ENCODE measurements at places on chromosomes 16 and 17.

GRCh38 chr16:46997844-46998243 is 24.4 kb upstream of the DNAJA2 start:
- no peak for DNase-seq

DNA sequence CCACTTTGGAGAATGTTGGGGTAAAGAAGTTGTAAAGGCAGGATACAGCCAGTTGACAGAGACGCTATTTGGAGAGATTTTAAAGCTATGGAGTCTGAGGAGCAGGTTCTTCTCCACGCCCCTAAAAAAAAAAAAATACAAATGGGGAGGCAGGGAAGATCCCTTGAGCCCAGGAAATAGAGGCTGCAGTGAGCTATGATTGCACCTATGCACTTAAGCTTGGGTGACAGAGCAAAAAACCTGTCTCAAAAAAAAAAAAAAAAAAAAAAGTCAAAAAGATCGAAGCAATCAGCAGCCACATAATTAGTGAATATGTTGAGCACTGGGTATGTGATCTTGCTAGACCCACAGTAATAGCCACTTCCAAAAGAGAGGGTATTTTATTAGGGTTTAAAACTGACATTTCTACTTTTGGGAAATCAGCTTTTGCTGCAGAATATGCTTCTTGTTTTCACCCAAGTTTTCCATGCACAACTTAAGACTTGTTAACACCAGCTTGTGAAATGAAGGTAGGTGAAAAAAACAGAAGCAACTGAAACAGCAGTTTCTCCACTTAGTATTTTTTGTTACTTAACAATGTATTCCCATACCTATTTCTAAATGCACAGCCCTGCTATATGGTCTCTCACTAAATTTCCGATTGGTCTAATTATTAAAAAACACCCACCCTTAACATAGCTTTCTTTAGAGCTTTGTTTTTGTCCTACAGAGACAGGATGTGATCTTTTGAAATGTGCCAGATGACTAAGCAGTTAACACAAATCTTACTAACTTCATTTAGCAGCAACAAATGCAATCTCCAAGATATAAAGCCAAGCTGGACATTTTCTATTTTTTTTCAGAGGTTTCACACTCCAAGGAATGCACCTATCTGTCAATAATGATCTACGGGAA is 2.5 kb upstream of the ARL6IP1 start:
- no peak for DNase-seq

DNA sequence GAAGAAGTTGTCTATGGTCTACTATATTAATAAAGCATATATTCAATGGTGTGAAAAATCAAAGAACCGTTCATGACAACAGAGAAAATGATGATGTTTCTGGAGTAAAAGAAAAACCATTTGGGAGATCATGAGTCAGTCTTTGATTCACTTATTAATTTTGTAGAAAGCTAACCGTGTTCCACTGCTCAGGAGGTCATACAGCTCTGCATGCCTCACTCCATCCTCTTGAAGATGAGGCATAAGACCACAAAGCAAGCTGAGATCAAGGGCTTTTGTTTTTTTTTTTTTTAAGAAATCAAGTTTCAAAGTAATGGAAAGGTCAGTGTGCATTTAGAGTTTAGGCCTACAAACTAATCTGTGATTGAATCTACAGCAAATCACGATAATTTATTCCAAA is 206.4 kb downstream of the CEP112 start:
- DNase-seq = no peak

DNA sequence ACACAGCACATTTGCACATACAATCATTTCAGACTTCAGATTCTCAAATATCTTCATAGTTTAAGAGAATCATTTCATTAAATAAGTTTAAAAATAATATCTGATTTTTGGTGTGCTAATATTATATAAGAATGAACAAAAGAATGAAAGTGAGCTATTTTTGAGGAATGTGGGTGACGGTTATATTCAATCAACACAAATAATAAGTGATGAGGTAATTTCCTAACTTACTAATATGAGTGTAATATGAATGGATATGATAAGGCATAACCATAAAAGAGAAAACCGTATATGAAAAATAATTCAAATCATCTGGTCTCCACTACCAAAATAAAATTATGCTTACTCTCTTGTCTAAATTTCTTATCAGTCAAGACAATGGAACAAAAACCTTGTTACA is 68.4 kb upstream of the NACA2 start:
- no peak for DNase-seq

- no peak for DNase-seq
Measured at GRCh38 chr17:61005358-61005757, 327.7 kb downstream of the BCAS3 start.

GRCh38 chr16:54934481-54935265 is 4.0 kb downstream of the IRX5 start:
- no peak for DNase-seq

- no peak for DNase-seq
Measured at GRCh38 chr17:8855477-8856204, 11.8 kb downstream of the PIK3R6 start.

GRCh38 chr17:40361063-40361924 is 3.2 kb downstream of the GJD3 start:
- no peak for DNase-seq

DNA sequence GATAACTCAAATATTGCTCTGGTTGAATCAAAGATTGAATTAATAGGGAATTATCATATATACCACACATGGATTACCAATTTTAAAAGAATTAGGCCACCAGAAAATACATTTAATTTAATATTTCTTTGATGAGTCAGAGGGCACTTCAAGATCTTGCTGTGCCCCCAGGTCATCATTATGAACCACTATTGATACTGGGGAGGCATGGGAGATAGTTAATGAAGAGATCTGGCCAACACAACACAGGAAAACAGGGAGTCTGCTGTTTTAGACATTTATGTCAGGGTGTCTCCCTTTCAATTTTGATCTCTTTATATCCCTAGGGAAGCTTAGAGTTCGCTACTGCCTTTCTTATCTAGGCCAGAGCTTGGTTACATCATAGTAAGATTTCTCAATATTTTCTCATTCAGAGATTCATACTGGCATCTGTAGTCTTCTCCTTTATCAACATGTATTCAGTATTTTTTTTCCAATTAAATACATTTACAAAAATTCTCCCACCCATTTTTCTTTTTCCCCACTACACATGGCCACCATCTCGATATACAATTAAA is 158.3 kb upstream of the ZFHX3 start:
- DNase-seq = no peak

GRCh38 chr17:41171886-41172285 is 3.9 kb upstream of the KRTAP4-3 start:
- no peak for DNase-seq

DNA sequence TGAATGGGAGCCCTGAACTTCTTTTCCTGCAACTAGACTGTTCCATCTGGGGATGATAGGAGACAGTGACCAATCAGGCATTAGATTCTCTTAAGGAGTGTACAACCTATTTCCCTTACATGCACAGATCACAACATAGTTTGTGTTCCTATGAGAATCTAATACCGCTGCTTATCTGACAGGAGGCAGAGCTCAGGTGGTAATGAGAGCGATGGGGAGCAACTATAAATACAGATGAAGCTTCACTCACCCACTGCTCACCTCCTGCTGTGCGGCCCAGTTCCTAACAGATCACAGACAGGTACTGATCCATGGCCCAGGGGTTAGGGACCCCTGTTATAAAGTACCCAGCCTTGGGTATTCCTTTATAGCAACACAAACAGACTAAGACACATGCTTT is 17.4 kb upstream of the ADAMTS18 start:
- DNase-seq = no peak

GRCh38 chr17:8160741-8161221 is 2.0 kb downstream of the VAMP2 start:
- no peak for DNase-seq

- DNase-seq = no peak
Measured at GRCh38 chr16:7363422-7364417, 31.1 kb downstream of the RBFOX1 start.

- DNase-seq = no peak
Measured at GRCh38 chr16:48608871-48609651, 919 bp downstream of the N4BP1 start.

GRCh38 chr16:57244463-57244766 is 644 bp upstream of the ARL2BP start:
- DNase-seq = no peak

- no peak for DNase-seq
Measured at GRCh38 chr17:36942019-36942599, 4.8 kb downstream of the LHX1 start.

DNA sequence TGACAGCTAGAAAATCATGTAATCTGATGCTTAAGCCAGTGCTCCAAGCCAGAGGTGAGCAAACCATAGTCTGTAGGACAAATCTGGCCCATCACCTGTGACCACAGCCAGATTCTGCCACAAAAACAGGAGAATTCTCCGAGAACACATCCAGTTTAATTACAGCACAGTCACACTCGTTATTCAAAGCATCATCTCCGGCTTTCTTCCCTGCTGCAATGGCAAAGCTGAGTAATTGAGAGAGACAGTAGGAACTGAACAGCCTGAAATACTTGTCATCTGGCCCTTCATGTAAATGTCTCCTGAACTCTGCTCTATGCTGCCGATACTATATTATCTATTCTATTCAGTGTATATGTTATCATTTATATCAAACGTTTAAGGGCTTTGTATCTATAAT is 121.4 kb upstream of the FOXF1 start:
- no peak for DNase-seq

- no peak for DNase-seq
Measured at GRCh38 chr17:27293359-27293897, 486 bp upstream of the WSB1 start.

- DNase-seq = no peak
Measured at GRCh38 chr17:13228225-13228624, 210.4 kb upstream of the ELAC2 start.

DNA sequence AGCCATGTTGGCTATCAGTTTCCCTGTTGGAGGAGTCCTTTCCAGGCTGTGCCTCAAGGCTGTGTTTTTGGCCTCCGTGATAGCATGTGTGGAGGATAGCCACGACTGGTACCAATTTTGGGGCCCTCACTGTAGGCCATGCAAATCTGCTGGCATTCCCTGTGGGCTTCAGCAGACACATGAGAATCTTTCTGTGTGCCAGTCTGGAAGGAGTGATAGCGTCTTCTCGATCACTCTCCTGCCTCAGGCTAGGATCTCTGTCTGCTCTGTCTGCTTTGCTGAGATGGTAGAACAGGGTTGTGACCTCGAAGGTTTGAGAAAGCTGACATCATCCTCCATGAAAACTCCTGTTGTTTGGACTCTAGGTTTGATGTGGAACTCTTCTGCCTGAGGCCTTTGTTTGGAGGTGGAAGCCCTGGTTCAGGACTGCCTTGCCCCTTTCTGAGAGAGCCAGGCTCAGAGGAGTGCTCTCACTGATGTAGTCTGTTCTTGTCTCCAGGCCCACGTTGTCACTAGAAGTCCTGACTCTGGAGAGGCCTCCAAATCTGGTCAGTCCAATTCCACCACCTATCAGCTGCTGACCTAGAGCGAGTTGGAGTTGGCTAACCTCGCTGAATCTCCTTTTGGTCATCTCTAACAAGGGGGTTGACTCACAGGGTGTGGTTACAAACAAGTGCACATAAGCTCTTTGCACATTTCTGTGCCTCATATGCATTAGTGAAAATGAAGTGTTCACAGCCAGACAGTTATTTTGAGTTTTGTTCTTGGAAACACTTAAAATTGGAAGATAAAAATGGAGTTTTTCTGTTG is 12.1 kb upstream of the EDC4 start:
- no peak for DNase-seq

DNA sequence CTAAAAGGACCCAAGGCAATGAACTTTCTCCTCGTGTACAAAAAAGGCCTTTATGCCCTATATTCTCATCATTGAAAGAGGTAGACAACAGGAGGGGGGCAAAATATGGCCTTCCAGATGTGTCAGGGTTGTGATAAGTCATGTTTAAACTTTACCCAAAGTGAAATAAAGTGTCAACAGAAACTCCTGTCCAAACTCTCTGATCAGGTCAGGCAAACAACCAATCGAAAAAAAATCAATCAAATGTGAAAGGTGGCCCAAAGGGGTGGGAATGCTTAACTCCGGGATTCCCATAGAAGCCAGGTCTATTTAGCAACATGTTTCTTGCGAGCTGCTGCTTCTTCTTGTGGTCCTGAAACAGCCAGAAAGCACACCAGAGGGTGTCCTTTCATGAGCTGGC is 49.5 kb upstream of the SOX9 start:
- no peak for DNase-seq

DNA sequence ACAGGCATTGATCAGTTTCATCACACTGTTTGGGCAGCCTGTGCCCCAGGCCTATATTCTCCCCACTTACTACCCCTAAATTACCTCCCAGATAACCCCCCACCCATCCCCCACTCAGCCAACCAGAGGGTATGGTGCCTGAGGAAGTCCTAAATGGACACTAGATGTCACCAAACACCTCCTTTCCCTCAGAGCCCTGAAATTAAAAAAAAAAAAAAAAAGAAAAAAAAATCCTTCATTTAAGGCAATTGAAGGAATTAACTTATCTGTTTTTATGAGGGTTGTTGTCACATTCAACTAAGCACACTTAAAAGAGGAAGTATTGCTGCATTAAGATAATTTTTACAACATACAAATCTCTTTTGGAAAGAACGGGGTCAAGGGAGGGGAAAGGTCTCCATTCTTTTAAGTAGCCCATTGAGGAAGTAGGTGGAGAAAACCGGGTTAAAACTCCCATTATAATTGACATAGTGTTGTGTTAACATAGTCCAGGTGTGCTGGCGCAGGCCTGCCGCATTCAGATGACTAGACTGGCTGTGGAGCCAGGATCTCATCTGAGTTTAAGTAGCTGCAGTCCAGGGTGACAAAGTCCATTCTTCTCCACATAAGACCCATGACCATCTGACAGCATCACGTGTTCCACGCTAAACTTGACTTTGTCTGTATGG is 46.3 kb downstream of the SNX11 start:
- DNase-seq = peak; percentile 76

DNA sequence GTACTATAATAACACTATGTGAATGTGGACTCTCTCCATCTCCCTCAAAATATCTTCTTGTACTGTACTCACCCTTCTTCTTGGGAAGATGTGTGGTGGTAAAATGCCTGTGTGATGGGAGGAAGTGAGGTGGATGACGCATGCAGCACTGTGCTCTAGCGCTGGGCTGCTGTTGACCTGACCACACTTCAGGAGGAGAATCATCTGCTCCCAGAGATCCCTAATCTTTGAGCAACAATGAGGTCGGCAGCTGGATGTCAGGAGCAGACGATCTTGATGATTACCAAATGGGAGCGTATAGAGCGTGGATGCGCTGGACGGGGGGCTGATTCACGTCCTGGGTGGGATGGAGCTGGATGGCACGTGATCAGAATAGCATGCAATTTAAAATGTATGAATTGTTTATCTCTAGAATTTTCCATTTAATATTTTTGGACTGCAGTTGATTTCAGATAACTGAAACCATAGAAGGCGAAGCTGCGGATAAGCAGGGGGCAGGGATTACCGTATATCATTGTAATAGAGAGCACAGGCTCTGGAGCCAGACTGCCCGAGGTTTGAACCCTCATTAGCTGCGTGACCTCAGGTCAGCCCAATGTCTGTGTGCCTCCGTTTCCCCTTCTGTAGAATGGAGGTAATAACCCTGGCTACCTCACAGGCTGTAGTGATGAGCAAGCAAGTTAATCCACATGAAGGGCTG is 23.7 kb upstream of the CYLD start:
- DNase-seq = no peak

- no peak for DNase-seq
Measured at GRCh38 chr16:49850558-49851467, 5.1 kb downstream of the ZNF423 start.

GRCh38 chr17:44006272-44006597 is 1.8 kb downstream of the NAGS start:
- DNase-seq = no peak
